ENCODE measurements at places on chromosomes 2 and 18. TPM values are rescaled to one million over a fixed set of nuclear protein-coding genes. Genes with fewer than 3 reads are reported as not detected.

GRCh38 chr2:112886291-112886690, 24.7 kb upstream of the IL37 start:
- no peak for DNase-seq

The MIB1 gene
- 40.3 TPM for total RNA-seq

- DNase-seq, result peak; percentile 74
These were observed 4.6 kb downstream of the NEU2 start for GRCh38 chr2:233037078-233037477.

The MRPL44 gene
- 66.4 TPM for total RNA-seq

DNA sequence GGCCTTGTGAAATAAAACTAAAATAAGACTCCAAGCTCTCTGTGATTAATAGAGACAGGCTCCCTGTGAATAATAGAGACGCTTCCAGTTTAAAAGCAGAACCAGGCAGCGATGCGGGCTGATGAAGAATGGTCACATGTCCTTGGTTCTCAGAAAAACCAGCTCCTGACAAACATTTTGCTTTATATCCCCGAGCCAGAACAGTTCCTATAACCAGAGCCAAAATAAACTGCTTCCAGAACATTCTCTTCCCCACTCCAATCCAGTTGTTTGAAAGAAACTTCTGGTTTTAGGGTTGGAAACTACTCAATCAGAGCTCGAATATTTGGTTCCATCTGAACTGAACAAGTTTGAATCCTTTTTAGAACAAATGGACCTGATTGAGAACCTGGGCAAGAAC, 213.7 kb downstream of the TSN start:
- no peak for DNase-seq

The RRM2 gene
- total RNA-seq, result 90.4 TPM

DNA sequence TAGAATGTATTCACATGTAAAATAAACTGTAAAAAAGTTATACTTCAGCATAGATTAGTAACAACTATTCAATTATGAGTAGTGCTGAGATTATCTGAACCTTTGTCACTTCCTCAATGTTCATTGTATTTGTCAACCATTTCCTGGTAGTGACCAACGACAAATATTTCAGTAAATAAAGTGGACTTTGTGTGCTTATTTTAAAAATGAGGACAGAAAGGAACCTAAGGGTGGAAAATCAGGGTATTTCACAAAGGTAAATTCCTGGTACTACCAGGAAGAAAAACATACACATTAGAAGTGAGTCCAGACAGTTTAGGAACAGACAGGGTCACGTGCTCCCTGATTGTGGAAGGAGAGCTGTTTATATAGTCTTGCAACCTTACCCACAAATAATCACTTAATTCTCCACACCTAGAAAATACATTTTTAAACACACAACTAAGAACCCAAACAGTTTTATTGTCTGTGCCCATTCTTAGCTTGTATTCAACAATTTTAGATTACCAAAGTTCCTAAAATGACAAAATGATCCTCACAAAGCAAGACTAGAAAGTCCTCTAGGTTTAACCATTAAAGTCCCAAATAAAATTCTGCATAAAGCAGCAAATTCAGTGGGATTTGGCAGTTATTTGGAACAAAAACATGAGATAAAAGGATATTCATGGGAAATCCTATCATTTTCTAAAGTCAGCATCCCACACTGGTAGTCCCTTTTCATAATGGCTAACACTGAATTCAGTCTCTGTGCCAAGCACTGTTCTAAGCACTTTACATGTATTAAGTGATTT, 28.2 kb downstream of the PELI1 start:
- no peak for DNase-seq

The MBD1 gene
- 43.2 TPM for total RNA-seq

DNA sequence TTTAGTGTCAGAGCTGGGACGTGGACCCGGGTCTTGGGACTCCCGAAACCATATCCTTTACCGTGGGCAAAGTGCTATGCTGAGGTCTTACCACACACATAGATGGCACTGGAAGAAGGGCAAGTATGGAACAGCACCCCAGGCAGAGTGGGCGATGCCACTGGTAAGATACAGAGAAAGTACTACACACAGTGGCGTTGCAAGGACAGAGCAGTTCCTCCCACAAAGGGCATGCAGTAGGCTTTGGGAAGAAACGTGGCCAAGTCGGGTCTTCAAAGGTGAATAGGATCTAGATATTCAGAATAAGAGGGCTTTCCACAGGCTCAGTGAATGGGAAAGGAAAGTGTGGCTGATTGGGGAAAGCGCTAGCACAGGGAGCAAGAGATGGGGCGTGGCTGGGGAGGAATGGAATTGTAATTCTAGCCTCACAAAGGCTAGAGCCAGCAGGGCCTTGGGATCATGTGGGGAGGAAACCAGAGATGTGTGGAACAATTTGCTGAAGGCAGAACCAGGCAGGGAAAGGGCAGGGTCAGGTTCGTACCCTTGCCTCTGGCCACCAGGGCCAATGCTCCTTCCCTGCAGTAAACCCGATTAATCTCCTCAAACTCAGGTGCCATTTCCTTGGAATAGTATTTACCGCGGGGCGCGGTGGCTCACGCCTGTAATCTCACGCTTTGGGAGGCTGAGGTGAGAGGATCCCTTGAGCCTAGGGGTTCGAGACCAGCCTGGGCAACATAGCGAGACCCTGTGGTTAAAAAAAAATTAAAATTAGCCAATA, 36.0 kb downstream of the PCBP1 start:
- peak; percentile 45 for DNase-seq

DNA sequence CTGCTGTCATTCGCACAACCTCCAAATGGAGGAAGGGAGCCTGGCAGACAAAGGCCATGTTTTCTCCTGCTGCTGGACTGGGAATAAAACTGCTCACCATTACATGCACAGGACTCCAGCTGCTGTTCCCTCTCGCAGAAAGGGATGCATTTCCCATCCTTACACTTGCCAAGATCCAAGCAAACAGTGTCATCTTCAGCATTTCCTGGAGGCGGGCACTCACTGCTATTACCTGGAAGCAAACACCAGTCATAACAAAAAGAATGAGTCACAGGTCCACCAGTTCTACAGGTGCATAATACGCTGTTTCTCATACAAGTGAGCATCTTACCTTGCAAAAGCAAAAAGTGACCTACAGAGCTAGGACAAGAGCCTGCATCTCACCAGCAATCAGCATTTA, 22.7 kb downstream of the IAH1 start:
- DNase-seq, result peak; percentile 72

The RFX8 gene
- total RNA-seq, result not detected

The LYG2 gene
- not detected for total RNA-seq

The IL36RN gene
- total RNA-seq, result 1.0 TPM

GRCh38 chr2:41701231-41701630, 346.6 kb upstream of the PKDCC start:
- no peak for DNase-seq

GRCh38 chr2:206150168-206150567, 9.1 kb downstream of the NDUFS1 start:
- DNase-seq, result no peak

The CDH20 gene
- total RNA-seq, result not detected

GRCh38 chr2:236552212-236552542, 17.4 kb upstream of the ACKR3 start:
- DNase-seq, result no peak

- peak; percentile 5 for DNase-seq
These were observed 37.5 kb downstream of the ADI1 start for GRCh38 chr2:3481736-3482362.

DNA sequence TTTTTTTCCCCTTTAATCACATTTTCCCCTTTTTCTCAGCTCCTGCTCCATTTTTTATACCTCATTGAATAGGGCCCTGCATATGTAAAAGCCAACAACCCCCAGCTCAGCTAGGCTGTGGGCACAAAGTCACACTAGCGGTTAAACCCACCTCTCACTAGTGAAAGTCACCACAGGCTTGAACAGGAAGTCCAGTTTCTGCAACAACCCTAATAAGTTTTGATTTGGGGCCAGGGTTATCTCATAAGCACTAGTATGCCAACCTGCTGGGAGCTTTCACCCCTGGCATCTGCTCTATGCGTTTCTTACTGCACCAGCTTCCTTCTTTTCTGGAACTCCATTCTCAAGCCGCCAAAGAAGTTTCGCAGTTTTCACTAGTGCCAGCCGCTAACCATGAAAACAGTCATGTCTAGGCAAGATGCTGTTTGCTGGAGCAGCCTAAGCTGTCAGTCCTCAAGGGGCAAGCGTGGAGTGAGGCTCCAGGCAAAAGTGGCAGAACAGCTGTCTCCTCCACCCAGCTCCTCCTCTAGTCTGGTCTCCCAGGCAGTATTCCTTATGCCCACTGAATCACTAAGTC, 197.0 kb upstream of the MEIS1 start:
- no peak for DNase-seq

- DNase-seq, result no peak
These were observed 103.7 kb upstream of the TAF1B start for GRCh38 chr2:9739531-9739964.

DNA sequence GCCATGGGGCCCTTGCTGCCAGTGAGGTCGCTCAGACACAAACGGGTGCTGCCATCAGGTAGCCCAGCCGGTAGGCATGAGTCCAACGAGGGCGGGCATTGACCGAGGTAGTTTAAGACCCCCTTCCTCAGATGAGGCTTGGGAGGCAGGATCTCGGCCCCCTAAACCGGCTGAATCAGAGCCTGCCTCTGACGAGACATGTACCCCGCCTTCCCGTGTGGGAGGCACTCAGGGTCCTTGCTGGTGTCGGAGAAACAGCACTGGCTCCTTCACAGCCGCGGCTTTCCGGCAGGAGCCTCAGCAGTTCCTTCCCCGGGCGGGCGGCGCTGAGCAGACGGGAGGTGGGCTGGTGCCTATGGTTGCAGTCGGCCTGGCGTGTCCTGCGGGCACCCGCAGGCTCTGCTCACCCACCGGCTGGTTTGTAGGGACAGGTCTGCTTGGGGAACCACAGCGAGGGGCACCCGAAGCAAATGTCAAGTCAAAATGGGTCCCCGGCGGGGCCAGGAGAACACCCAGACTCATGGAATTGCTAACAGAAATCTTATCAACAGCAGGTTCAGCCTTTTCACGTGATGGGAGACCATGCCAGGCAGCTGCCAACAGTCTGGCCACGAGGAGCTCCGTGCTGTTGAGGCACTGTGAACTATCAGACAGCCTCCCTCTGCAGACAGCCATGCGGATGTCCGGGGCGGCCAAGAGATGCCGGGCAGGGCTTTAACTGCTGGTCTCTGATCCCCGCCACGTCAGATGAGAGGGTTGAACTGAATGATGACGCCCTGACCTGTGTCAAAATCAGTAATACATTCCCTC, 2.8 kb downstream of the KCNG2 start:
- DNase-seq, result no peak

The IL1R2 gene
- 3.8 TPM for total RNA-seq

DNA sequence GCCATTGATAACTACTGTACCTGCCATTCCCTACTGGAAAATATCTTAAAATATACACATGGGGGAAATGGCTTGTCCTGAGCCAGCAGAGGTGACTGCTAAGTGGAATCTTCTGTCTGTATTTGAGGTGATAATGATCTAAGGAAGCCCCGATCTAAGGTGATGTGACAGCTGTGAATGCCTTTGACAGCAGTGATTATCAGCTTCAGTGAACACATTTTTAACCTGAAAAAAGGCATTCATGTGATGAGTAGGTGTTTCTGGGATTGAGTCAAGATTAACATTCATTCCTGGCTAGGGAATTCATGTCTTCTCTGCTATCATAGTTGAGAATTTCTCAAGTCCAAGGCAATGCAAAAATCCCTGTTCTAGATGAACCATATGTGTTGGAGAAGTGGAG, 9.1 kb upstream of the MAPRE2 start:
- DNase-seq, result no peak

DNA sequence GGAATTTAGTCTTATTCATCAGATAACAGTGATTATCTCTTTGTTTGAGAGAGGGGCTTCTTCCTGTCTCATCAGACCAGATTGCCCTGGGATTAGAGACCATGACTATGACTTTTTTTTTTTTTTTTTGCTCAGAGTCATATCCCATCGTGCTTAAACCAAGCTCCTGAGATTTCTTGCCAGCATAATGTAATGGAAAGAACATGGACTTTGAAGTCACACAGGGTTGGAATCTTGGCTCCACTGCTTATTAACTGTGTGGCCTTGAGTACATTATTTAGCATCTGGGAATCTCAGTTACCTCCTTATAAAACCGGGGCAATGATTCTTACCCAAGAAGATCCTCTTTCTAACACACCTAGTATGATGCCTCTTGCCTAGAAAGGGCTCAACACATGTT, 268.3 kb downstream of the DYSF start:
- no peak for DNase-seq

The ZNF385B gene
- 2.8 TPM for total RNA-seq

- peak; percentile 93 for DNase-seq
These were observed 36.2 kb upstream of the ACAA2 start for GRCh38 chr18:49849331-49850217.

The SERPINB4 gene
- not detected for total RNA-seq

The TWSG1 gene
- total RNA-seq, result 55.8 TPM

The PAX8 gene
- total RNA-seq, result 6.4 TPM

- peak; percentile 99 for DNase-seq
These were observed 6.5 kb upstream of the CAPN10 start for GRCh38 chr2:240579771-240580614.
